ENCODE measurements at places on chromosomes 2 and 18.

DNA sequence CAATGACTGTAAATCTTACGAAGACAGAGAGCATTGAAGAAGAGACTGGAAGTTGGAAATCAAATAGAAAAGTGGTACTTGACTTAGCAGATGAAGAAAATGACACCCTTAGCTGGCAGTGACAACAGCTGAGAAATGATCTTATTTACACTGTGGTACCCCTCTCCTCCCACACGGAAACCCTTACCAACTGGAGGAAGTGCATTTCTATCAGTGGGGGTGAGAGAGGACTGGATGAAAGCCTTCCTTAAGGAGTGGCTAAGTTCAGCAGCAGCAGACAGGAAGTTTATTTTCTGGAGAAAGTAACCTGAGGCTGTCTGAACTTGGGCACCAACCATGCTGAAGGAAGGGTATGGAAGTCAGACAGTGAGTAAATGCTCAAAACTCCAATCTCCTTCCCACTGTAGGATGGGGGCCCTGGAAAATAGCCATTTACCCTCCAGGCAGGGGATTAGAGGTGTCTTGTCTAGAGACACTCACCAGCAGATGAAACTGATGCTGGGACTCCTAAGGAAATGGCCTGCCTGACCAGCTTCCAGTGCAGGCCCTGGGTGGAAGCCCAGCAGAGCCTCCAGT, 160.2 kb upstream of the NCK2 start:
- DNase-seq: no peak

GRCh38 chr2:32788114-32788513, 158.6 kb upstream of the LTBP1 start:
- DNase-seq: no peak

- DNase-seq: no peak
Observed at GRCh38 chr2:239224199-239224570, 176.6 kb downstream of the HDAC4 start.

DNA sequence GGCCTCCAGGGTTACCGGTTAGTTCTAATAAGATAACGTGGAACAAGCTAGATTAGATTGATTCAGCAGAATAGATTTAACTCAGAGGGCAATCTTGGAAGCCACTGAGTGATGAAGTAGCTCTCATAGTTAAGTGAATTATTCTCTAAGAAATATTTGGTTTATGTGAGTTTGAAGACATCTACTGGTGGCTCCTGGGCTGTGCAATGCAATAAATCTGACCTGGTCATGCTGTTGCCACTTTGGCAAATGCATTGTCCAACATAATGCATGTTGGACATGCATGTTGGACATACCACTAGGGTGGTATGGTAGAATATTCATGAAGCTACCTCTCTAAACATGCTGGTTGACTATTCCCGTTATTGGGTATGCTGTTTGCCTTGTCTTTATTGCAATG, 493.7 kb upstream of the VRK2 start:
- no peak for DNase-seq

GRCh38 chr2:53437371-53437770, 330.2 kb upstream of the CHAC2 start:
- DNase-seq: no peak

DNA sequence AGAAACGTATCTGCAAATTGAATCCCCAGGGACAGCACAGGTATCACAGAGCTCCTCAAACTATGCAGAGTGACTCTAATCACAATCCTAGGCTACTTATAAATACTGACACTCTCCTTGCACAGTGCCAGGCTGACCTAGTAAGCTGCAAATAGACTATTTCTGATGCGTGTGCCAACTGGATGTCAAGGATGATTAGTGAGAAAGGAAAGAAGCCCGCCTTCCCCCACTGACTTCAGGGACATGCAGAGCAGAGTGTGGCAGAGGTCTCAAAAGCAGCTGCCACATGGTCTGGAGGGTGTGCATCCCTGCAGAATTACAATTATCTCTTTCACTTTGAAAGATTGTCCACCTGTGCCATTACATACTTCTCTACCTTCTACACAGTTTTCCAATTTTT, 235.6 kb downstream of the CPS1 start:
- no peak for DNase-seq

- no peak for DNase-seq
Observed at GRCh38 chr18:48942554-48943261, 8.1 kb downstream of the SMAD7 start.

- no peak for DNase-seq
Observed at GRCh38 chr2:191347881-191348280, 102.7 kb downstream of the MYO1B start.

All from GM06990 (cell line).